Renal cortical epithelial cell (primary cell): ENCODE measurements at places on chromosomes 4 and X. TPM values are rescaled to one million over a fixed set of nuclear protein-coding genes. Genes with fewer than 3 reads are reported as not detected.

The CYSLTR1 gene
- total RNA-seq = not detected in 2 replicates

The TEX13C gene
- total RNA-seq = not detected in 2 replicates

The DLG3 gene
- 33.5 and 34.2 TPM in 2 replicates for total RNA-seq

The CXCR3 gene
- not detected in 2 replicates for total RNA-seq

The SPACA5 gene
- not detected in 2 replicates for total RNA-seq

The NLGN3 gene
- total RNA-seq = 0.15 TPM in 1 of 2 replicates, not detected in the other

The AMTN gene
- not detected in 2 replicates for total RNA-seq

The HERC5 gene
- 4.9 and 5.7 TPM in 2 replicates for total RNA-seq

The FAM9B gene
- total RNA-seq = not detected in 2 replicates

The PAGE1 gene
- not detected in 2 replicates for total RNA-seq

The AMOT gene
- total RNA-seq = 9.0 and 31.7 TPM in 2 replicates

GRCh38 chrX:134236626-134237614 is at the start of gene CCDC160:
CCDC160 (plus strand) TSS chrX:134237182; CDS start chrX:134244801, 7,619 bp downstream.
- no peak for DNase-seq

GRCh38 chr4:129335276-129335675 is 239.3 kb downstream of the C4orf33 start:
- DNase-seq = peak; percentile 38

- DNase-seq = no peak
These were observed 58.1 kb downstream of the FAM114A1 start for GRCh38 chr4:38925492-38926413.

GRCh38 chr4:1222938-1223690 is 25.8 kb downstream of the CTBP1 start:
- no peak for DNase-seq

- no peak for DNase-seq
These were observed 303.7 kb downstream of the GPAT3 start for GRCh38 chr4:83839615-83840014.

DNA sequence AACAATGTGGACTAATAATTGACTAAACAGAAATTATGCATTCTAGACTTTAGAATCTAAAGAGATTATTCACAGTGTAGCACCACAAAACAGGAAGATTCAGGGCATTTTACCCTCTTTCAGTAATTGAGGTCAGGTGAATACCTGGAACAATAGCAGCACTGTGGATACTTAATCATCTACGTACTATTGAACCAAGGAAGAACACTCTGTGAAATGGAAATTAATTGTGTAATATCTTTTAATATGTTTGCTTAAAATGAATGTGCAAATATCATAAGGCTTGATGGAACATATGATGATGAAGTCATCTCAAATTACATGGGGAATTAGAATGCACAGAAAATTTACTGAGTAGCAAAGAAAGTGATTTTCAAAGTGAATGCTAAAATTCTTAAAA is 68.5 kb upstream of the MAP9 start:
- DNase-seq = no peak

DNA sequence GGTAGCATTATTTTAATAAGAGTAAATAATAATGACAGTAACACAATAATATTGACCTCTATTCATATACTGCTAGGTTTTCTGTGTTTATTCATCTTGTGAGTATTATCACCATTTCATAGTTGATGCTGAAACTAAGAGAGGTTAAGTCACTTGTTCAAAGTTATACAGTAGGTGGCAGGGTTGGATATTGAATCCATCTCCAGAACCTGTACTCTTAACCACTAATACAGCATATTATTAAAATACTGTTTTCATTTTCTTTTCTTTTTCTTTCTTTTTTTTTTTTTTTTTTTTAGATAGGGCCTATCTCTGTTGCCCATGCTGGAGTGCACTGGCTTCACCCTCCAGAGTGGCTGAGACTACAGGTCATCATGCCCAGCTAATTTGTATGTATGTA is 7.1 kb upstream of the ELF2 start:
- DNase-seq = peak; percentile 53

DNA sequence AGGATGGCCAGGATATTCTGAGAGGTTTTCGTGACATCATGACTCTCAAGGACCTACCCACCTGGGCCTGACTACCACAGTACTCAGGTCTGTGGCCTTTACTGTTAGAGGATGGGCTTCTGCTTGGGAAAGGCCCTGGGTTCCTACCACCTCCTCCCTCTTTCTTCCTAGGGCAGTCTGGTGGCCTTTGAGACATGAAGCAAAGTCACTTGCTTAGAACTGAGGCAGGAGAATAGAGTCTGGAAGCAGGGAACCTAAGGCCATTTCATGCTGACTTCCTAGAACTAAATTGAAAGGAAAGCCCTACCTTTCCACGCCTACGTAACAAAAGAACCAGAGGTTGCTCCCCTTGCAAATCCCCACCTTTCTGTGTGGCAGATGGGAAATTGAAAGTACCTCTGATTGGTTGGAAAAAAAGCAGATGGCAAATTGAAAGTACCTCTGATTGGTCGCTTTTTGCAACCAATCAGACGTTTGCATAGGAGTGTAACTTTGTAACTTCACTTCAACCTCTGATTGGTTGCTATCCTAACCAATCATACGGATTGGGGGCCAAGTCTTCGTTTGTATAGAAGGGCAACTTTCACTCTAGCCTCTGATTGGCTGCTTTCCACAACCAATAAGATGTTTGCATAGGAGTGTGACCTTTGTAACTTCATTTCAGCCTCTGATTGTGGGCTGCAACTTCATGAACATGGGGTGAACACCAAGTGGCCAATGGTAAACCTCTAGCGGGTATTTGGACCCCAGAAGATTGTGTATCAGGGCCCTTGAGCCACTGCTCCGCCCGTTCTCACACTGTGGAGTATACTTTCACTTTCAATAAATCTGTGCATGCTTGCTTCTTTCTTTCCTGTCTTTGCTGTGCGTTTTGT is 9.9 kb upstream of the AKAP14 start:
- DNase-seq = no peak

DNA sequence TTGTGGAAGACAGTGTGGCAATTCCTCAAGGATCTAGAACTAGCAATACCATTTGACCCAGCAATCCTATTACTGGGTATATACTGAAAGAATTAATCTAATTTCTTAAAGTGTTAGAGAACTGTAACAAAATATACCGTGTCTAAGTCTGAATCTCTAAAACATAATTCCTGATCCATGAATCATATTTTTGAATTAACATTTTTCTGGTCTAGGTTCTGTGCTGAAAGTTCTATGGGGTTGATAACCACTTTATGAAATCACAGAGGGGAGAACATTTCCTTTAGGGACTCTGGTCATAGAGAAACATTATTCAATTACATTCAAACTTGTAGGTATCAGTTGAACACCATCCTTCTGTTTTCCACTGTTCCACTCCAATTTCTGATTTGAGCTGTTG is 91.9 kb upstream of the ETNPPL start:
- DNase-seq = no peak

DNA sequence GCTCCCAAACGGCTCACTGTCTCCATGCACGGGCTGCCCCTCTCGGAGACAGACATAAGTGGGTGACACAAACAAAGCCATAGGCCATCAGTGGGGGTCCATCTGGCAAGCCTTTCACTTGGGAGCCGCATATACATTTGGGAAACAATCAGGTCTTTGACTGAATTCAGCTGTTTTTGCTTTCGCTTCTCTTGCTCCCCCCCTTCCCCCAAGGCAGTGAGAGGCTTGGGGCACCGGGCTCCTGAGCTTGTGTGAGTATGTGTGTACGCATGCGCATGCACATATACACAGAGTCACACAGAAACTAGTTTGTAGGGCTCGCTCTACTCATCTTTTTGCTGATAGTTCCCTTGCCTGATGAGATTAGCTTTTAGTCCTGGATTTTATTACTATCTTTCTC is 284.4 kb downstream of the AFF2 start:
- no peak for DNase-seq

- no peak for DNase-seq
These were observed 16.4 kb downstream of the TMEM154 start for GRCh38 chr4:152663203-152664066.

DNA sequence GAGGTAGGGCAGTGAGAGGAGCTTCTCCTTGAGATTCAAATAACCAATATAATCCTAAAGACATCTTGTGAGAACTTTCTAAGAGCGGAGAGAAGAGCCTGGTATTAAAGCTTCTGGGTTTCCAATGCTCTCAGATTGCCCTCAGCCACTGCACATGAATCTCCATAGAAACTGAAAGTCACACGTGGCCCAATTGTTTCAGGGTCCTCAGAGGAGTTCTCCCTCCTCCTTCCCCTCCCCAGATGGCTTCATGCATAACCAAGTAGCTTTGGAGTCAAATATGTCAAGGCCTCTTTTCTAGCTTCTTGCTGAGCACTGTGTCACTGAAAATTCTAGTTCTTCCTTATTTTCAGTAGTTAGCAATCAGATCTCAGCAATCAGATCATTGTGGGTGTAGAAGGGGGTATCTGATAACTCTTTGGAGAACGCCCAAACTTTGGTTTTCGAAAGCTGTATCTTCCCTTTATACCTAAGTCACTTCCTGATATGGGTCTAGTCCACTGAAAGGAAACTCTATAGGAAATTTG is 2.2 kb downstream of the BTK start:
- no peak for DNase-seq

DNA sequence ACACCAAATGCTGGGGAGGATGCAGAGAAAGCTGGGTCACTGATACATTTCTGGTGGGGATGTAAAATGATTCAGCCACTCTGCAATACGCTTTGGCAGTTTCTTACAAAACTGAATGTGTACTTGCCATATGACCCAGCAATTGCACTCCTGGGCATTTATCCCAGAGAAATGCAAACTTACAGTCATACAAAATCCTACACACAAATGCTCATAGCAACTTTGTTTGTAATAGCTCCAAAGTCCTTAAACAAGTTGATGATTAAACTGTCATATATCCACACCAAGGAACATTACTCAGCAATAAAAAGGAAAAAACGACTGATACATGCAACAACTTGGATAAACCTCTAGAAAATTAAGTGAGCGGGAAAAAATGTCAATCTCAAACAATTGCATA is 12.3 kb downstream of the MID1 start:
- no peak for DNase-seq

DNA sequence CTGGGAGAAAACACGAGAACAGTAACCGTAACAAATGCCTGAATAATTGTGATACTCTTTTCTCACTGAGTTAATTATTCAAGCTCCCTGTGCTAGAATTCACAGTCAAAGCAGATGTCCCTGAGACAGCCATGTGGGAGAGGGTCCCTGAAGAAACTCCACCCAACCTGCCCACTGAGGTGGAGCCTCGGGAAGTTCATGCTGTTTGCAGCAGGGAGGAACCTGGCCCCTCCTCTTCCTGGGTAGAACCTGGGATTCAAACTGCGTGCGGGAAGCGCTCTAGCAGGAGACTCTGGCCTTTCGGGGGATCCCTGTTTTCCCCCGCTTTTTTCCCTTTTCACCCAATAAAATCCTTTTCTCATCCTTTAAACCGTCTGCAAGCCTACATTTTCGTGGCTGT is 20.2 kb upstream of the RHOH start:
- no peak for DNase-seq

DNA sequence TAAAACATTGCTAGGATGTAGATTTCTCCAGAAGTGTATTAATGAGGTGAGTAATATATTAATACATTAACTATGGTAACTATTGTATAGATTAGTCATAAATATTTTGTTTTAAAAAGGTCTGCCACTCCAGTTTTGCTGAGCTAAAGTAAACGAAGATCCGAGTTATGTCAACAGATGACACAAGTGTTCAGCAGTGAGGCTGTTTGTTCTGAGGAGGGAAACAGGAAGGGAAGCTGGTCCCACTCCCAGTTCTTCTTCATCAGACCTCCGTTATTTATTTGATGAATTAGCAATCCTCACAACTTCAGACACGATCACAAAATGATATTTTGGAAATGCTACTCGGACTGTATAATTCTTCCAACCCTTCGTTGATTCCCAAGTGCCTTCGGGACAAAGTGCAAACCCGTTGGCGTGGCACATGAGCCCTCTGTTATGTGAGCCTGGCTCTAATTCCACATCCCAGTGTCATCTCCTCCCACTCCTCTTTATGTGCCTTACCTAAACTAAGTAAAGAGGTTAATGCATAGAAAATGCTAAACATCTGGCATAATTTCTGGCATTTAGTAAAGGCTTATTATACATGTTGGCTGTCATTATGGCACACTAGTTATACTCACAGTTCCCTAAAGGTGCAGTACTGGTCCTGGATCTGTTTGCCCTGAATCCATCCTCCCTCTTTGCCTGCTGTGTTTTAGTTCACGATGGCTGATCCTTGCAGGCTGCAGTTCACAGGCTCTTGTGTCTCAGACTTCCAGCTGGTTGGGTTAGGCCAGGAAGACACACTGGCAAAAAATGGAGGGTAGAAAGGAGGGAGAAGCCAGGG is 190.6 kb upstream of the LNX1 start:
- DNase-seq = peak; percentile 27

GRCh38 chrX:66676413-66676812 is 37.5 kb upstream of the EDA2R start:
- no peak for DNase-seq

DNA sequence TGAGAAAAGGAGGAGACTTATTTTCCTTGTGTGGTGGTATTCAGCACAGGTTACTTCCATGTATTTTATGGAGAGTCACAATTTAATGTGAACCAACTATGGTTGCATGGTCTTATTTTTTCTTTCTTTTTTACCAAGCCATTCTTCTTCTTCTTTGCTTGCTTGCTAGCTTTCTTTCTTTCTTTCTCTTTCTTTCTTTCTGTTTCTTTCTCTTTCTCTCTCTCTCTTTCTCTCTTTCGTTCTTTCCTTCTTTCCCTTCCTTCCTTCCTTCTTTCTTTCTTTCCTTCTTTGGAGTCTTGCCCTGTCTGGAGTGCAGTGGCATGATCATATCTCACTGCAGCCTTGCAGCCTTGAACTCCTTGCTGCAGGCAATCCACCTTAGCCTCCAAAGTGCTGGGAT is 68.9 kb downstream of the DOCK11 start:
- DNase-seq = no peak

DNA sequence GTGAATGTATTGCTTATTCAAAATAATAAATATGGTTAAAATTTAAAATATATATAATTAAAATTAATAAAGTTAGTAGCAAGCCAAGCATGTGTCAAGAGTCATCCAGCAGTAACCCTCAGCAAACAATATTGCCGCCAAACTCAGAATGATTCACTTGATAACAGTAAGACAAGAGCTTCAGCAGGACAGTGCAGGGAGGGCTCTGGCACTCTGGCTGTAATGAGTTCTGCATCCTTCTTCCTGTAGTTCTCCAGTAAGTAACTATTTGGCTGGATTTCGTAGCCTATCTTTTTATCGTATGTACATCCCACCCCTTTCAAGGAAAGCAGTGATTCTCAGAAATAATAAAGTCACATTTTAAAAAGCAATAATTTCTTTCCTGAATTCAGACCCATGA is 17.6 kb downstream of the OTUD6A start:
- no peak for DNase-seq

DNA sequence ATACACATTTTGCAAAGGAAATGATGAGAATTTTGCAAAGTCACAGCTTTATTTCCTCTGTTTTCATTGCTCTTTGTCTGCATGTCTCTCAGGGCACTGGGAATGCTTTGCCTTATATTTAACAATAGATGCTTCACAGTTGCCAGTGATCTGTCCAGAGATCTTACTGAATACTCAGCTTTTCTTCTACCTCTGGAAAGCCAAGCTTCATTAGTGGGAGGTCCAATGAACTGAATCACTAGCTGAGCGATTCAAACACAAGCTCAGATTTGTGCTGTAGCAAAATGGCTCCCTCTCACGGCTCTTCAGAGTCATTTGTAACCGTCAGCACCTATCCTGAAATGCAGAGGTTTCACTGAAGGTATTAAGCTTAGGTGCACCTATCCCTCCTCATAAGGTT is 138.9 kb downstream of the DCLK2 start:
- peak; percentile 88 for DNase-seq

GRCh38 chr4:185716577-185717376 is 95.2 kb downstream of the SORBS2 start:
- DNase-seq = no peak
